ENCODE measurements at places on chromosomes 13 and 19.
A peak's percentile ranks its signal among the peaks of the same experiment; 100 is the strongest.

- peak; percentile 4 for DNase-seq
These were observed 1.3 kb downstream of the SLC25A42 start for GRCh38 chr19:19064811-19065745.

DNA sequence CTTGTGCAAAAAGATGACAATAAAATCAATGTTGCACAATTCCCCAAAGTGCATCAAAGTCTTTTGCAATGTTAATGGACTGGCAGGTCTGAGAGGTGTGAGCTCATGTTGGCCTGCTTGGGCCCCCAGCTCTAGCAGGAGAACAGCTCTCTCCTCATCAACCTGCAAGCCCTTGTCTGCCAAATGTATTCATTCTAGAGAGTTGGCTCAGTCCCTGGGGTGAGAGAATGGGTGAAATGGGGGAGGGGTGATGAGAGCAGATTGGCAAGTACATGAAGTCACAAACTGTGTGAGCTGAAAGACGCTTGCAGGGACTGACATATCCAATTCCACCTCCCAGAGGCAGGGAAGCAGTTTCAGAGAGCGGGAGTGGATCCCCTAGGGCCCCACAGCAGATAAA, 465.1 kb upstream of the ZNF507 start:
- no peak for DNase-seq

- DNase-seq: no peak
These were observed 80.3 kb upstream of the FRY start for GRCh38 chr13:31951215-31951678.

- no peak for DNase-seq
These were observed 2.6 kb upstream of the LRP3 start for GRCh38 chr19:33191501-33191900.

DNA sequence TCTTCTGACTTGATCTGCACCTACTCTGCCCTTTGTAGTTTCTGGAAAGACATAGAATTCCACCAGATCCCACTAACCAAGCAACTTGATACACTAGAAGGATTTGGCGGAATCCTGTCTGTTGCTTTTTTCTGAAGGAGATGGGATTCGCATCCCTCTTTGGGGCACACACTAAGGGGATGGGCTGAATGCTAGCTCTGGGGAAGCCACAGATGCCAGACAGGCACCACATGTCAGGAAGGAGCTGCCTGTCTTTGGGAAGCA, 52.1 kb downstream of the SERP2 start:
- no peak for DNase-seq

All from cerebellar nuclear complex (tissue), 1 donor.